Gastroesophageal sphincter (tissue), 4 donors: ENCODE measurements at places on chromosomes 1 and 21.

DNA sequence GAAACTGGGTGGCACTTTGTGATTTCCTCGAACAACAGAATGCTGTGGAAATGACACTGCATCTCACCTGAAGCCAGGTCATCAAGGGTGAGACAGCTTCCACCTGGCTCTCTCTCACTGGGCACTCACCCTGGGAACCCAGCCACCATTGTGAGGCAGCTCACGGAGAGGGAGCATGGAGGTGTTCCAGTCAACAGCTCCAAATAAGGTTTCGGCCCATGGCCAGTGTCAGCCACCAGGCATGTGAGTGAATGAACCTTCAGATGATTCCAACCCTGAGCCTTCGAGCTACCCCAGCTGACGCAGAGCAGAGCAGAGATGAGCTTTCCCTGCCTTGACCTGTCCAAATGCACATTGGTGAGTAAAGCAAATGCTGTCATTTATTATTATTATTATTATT lies 58.1 kb downstream of the SYDE2 start:
- ATAC-seq: no peak

- no peak for ATAC-seq
Measured at GRCh38 chr1:85325920-85326319, 49.5 kb upstream of the BCL10 start.

DNA sequence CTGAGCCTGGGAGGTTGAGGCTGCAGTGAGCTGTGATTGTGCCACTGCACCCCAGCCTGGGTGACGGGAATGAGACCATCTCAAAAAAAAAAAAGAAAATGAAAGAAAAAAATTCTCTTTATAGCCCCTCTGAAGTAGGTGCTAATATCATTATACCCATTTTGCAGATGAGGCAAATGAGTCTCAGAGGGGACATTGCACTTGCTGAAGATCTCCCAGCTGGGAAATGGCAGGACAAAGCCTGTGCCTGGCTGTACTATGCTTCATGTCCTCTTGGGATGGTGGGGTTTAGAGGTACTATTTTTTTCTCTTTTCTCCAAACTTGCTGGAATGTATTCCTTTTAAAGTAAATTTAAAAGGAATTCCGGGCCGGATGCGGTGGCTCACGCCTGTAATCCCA lies 1.6 kb downstream of the SMPDL3B start:
- ATAC-seq: no peak

DNA sequence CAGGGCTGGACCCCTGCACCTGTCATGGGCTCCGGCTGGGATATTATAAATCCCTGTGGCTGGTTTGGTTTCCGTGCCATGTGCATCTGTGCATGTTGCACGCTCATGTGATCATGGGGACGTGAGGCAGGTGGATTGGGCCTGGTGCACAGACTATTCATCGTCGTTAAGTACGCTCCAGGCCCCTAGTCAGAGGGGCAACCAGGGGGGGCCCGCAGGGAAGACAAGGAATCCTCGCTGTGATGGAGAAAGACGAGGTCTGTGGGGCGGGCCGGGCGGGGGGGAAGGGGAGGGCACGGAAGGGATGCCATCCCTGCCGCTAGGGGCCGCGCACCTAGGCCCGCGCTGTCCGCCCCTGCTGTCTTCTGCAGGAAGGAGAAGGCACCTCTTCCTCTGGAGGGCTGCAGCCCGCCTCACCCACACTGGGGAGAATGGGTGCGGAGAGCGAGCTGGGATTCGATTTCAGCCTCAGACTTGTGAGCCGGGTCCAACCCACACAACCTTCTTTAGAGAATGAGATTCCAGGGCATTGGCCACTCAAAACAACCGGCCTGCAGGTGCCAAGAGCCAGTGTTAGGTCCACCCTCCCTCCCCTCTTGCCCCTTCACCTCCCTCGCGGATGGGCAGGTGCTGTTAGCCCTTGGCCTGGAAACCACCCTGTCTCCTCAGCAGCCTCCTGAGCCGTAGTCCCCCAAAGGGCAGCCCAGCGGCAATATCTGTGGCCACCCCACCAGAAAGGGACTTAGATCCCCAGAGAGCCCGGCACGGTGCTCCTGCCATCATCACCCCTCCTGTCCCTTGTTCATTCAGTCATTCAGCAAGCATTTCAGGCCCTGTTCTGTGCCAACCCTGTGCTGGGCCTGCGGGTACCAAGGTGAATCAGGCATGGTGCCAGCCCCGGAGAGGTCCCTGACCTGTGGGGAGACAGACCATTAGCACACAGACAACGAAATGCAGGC lies 950 bp upstream of the LRP8 start:
- ATAC-seq: no peak

DNA sequence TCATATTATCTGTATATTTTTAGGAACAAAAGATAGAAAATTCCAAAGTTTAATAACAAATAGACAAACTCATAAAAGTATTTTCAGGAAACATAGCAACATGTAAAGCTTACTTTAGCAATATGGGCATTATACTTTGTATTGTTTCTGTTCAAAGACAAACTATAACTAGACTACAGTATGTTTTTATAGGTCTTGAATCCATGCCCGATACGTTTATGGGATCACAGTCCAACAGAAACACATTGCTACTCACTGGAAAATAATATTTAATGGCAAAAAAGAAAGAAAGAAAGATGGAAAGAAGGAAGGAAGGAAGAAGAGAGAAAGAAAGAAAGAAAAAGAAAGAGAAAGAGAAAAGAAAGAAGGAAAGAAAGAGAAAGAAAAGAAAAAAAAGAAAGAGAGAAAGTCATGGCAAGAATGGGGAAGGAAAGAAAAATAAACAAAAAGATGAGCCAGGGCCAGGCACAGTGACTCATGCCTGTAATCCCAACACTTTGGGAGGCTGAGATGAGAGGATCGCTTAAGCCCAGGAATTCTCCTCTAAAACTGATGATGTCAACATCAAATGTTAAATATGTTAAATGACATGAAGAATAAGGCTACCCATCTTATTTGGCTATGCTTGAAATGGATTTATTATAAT lies 32.7 kb downstream of the TM2D1 start:
- ATAC-seq: no peak

DNA sequence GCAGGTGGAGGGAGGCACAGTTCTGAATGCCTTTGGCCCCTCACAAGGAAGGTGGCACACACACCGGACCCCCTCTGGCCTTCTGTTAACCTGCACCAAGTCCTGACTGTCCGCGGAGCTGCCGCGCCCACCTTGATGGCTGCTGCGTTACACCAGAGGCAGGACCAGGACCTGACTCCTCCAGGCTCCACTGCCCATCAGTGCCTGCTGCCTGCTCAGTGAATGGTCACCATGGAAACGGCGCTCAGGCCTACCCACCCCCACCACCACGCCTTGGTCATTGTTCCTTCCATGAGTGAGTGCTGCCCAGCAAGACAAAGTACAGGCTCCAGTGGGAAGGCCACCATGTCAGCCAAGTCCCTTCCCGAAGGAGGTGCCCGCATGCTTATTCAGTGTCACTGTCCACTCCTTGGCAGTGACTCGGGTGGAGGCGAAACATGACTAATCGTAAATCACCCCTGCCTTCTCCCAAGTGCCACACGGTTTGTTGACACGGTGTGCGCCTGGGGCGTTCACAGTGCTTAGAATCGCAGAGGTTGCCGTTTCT lies 57.3 kb downstream of the SLC37A1 start:
- no peak for ATAC-seq

DNA sequence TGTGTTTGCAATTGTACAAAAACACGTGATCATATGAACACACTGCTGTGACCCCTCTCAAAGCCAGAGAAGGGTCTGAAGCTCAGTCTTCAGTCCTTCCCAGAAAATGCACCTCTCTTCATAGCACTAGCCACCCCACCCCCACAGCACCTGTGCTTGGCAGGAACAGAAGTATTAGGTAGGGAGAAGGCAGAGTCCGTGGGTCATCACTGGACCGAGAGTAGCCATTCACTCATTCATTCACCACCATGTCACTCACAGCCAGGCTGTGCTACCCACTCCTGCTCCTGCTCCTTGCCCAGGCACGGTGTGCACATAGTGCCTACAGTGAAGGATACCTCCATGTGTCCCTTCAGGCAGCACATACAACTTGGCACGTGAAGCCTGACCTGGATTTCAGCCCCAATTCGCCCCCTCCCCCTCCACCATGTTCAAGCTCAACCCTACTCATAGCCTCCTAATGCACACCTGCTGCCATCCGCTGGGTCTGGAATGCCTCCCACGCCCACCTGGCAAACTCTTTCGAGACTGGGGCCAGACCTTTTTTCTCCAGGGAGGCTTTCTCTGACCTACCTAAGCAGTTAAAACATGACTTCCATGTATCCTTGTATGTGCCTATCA lies 81.9 kb upstream of the GALNT2 start:
- ATAC-seq: peak; percentile 13

DNA sequence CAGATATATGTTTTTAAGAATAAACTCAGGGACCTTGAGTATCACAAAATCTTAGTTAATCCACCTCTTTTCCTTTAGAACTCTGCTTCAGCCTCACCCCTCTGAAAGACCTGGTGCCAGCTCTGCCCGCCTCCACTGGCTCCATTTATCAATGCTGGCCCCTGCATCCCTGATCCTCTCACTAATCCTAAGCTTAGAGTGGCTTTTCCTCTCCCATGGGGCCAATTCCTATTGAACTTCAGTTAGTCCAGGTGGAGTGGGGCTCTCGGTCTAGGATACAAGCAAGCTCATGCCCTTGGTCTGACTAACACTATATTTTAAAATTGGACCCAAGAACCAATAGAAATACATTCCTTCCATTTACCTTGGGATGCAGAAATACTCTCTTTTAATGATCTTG lies 87.0 kb downstream of the RGS7 start:
- ATAC-seq: no peak

GRCh38 chr1:16082283-16083038 lies 9.0 kb upstream of the FAM131C start:
- peak; percentile 50 for ATAC-seq

GRCh38 chr1:47924270-47925048 lies 72.7 kb downstream of the TRABD2B start:
- ATAC-seq: no peak

- no peak for ATAC-seq
Measured at GRCh38 chr1:109765896-109766615, 2.3 kb upstream of the EPS8L3 start.

- no peak for ATAC-seq
Measured at GRCh38 chr1:14932034-14932638, 221.4 kb upstream of the TMEM51 start.

GRCh38 chr1:177274687-177275211 lies 104.0 kb downstream of the BRINP2 start:
- ATAC-seq: peak; percentile 84

DNA sequence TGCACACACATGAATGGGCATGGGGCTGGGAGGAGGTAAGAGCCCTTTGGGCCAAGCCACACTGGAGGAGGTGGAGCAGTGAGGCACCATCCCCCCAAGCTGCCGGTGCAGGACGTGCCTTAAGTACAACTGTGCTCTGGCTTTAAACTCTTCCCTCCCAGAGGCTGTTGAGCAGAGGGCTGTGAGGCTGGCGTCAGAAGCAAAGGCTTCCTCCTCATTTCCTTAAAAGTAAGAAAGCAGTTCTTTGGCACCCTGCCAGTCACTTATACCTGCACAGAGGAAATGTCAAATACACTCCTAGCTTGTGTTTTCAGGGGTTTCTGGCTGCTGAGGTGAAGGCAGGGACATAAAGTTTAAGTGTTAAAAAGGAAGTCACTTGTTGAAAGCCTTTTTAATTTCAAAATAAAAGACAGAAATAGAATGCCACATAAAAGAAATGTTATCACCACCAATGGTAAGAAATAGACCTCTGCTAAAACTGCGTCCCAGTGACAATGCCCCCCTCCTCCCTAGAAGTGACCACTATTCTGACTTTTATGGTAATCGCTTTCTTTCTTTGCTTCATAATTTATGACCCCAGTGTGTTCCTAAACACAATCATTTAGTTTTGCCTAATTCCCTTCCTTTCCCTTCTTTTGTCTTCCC lies 33.0 kb downstream of the LAMC2 start:
- ATAC-seq: peak; percentile 82

GRCh38 chr1:234611847-234612351 lies 1.9 kb upstream of the IRF2BP2 start:
- ATAC-seq: no peak

DNA sequence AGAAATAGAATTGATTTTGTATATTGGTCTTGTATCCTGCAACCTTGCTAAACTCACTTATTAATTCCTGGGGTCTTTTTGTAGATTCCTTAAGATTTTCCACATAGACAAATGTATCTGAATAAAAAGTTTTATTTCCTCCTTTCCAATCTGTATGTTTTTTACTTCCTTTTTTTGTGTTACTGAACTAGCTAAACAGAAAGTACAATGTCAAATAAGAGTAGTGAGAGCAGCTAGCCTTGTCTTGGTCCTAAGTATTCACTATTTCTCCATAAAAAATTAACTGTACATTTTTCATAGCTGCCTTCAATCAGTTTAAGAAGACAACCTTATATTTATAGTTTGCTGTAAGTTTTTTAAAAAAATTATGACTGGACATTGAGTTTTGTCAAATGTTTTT lies 74.9 kb downstream of the FASLG start:
- no peak for ATAC-seq

DNA sequence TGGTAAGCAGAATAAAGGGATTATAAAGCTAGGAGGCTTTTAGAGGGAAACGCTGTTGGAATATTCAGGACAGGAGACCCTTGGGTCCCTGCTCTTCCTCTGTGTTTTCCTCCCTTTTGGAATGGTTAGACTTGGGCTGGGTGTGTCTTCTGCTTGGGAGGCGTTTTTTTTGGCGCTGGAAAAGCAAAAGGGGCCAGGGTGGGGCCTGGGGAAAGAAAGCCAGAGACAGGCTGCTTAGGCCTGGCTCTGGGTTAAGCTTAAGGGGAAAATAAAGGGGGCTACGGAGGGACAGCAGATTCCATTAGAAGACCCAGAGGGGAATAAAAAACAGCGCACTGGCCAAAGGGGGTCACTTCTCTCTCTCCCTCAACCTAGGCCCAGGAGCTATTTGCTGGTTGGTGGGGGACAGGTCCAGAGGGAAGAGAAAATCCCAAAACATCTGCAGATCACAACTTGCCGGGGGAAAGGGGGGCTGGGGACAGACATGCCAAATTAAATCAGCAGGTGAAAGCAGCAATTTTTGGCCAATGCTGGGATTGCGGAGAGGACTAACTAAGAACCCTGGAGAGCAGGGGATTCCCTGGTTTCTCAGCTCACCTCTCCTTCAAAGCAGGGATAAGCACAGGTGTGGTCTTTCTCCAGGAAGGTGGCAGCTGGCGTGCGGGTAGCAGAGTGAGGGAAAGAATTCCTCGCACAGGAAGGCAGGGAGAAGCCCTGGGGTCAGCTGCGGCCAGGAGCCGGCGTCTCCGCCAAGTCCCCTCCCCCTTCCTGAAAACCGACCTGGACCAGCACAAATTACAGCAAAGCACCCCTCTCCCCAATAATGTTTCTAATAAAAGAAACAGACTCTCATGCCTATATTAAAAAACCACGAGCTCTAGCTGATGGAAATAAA lies 82.2 kb upstream of the AK4 start:
- ATAC-seq: no peak

DNA sequence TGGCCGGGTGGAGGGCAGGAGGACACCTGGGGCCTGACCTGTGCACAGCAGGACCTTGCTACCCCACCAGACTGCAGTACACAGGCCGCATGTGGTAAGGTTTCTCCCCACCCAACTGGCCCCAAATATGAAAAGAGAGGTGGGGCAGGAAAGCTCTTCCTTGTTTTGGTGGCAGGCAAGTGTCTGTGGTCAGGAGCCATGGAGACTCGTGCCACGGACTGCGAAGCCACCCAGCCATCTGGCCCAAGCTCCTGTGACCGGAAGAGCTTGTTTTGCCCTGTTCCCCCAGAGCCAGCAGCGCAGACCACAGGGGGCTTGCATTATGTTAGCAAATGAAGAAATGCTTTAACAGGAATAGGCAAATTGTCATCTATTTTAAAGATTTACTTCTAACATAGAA lies 54.9 kb downstream of the OLIG1 start:
- no peak for ATAC-seq

GRCh38 chr1:30447080-30447479 lies 276.3 kb downstream of the MATN1 start:
- no peak for ATAC-seq

- ATAC-seq: no peak
Measured at GRCh38 chr1:9542430-9542829, 3.2 kb downstream of the SLC25A33 start.
